ENCODE measurements at places on chromosomes 5 and 9.

GRCh38 chr9:132864691-132865090, 13.4 kb downstream of the AK8 start:
- DNase-seq, result no peak

- no peak for DNase-seq
Measured at GRCh38 chr9:14136646-14137370, 177.1 kb downstream of the NFIB start.

DNA sequence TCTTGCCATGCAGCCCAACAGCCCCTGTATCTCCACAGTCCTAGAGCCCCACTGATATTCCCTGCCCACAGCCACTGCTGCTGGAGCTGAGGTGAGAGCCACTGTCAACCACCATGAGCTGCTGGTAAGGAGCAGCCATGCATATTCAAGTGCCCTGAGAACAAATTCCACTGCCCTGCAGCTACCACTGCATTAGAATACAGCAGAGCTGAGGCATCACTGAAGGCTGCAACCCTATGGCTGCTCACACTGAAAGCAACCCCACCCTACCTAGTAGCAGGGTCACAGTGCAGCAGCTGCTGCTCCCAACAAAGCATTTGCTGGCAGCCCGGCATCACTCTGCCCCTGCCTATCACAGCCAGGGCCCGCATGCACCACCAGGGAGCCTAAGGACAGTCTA, 68.6 kb downstream of the SKIC3 start:
- DNase-seq, result no peak

DNA sequence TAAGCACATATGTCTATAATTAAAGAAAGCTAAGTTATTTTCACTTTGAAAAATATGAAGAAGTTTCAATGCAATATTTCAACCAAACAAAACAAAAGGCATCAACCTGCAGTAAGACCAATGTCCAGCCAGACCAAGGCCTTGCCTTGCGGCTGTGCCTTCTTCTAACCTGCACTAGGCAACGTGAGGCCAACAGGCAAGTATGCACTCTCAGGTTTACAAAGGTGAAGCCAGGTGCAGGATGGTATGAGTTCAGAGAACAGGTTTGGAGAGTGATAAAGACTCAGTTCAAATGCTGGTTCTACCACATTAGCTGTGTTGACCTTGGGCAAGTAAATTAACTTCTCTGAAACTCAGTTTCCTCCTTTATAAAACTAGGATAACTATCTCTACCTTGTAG, 79.3 kb downstream of the KLHL3 start:
- DNase-seq, result no peak

GRCh38 chr5:144232285-144232684, 61.6 kb downstream of the KCTD16 start:
- no peak for DNase-seq

GRCh38 chr9:68697851-68698250, 7.2 kb upstream of the PIP5K1B start:
- no peak for DNase-seq

GRCh38 chr5:143574236-143574635, 170.8 kb upstream of the NR3C1 start:
- no peak for DNase-seq

DNA sequence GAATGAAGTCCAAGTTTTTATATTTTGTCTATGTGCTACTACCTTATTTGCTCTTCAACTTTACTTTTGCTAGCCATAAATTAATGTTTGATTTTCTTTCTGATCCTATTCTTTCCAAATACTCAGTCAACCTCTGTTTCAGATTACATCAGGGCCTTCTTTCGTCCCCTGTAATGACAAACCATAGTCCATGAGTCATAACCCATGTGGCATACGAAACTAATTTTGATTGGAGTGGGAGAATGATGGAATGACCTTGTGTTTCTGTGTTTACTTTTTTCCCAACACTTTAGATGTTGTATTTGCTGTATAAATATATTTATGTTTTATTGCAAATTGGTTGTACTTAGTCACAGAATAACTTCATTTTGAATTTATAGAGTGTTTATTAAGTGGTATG, 1043.1 kb downstream of the DTWD2 start:
- DNase-seq, result no peak

GRCh38 chr9:136277746-136278145, 26.1 kb downstream of the CCDC187 start:
- no peak for DNase-seq

GRCh38 chr9:5628530-5629311, at the start of gene RIC1:
Gene RIC1 (plus strand): TSS chr9:5629107. CDS start chr9:5629310, 203 bp downstream.
- DNase-seq, result peak; percentile 97

- DNase-seq, result peak; percentile 87
Measured at GRCh38 chr9:78121488-78121887, 89.9 kb upstream of the GNAQ start.

GRCh38 chr5:13359344-13359743, 585.1 kb downstream of the DNAH5 start:
- no peak for DNase-seq

- DNase-seq, result no peak
Measured at GRCh38 chr5:33659526-33660169, 218.9 kb downstream of the TARS1 start.

DNA sequence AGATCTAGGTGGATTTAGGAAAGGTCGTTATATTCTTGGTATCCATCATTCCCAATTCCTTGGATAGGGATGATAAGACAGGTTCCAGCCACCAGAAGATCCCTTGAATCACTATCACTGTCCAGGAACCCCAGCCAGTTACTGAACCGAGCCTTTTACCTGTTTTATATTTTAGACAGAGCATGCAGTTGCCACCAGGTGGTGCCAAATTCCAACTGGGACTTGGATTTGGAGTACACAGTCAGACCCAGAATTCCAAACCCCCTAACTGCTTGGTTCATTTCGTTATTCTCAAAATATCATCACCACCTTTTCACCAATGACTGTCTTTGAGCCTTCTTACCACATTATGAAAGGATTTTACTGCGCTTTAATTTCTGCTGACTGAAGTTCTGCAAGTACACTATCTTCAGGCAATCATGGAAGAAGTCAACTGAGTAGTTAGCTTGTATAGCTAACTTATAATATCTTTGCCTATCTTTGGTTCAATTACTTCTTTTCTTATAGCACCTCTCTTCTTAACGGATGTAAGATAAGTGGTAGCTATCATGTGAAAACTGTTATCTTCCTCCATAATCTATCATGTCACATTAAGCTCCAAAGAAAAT, 191.8 kb downstream of the PRR16 start:
- peak; percentile 49 for DNase-seq

DNA sequence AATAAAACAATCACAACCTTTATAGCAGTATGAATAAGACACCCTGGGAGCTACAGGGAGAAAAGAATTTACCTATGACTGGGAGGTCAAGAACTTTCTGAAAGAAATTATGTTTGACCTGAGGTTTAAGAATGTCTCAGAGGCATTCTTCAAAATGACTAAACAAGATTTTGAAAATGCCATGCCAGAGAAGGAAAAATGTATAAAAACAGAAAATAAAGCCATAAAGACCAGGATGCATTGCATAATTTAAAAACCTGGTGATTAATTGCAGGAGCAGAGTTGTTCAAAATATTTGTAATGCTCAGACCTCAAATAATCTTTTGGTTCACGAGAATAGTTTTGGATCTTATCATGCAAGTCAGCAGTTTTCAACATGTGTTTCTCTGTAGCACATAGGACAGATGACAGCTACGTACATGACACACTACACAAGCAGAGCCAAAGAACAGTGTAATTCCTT, 954.7 kb upstream of the ARRDC3 start:
- no peak for DNase-seq

- DNase-seq, result peak; percentile 35
Measured at GRCh38 chr5:142769251-142769792, 855 bp upstream of the ARHGAP26 start.

DNA sequence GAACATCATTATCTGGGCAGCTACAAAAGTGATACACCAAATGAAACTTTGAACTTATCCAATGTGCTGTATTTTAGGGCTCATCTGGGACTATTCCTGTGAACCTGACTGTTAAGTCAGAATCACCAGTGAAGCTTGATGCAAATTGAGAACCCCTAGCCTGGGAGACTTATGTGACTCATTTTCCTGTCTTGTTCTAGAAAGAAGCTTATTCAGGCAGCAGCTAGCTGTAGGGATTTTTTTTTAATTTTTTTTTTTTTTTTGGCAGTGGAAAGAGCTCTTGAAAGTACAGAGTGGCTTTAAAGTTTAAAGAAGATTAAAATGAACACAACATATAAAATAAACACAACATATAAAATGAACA, 81.1 kb upstream of the TNFAIP8 start:
- peak; percentile 42 for DNase-seq

- DNase-seq, result no peak
Measured at GRCh38 chr9:133772581-133772980, 34.4 kb upstream of the SARDH start.

- DNase-seq, result no peak
Measured at GRCh38 chr5:145989428-145989827, 53.0 kb downstream of the SH3RF2 start.

DNA sequence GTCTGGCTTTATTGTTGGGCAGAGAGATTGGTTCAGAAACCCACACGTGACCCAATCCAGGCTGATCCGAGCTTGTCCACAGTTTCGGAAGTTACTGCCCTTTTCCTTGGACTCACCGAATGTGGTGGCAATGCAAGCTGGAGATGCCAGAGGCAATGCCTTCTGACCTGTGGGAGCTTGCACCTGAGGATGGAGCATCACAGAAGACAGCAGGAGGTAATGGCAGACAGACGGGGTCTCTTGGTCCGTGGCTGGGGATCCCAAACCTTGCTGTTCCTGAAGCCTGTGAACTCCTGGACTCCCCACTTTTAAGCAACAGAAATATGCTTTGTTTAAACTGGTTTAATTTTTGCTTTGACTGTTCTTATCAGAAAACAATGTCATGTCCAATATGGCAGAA, 265.2 kb upstream of the IRX1 start:
- no peak for DNase-seq

DNA sequence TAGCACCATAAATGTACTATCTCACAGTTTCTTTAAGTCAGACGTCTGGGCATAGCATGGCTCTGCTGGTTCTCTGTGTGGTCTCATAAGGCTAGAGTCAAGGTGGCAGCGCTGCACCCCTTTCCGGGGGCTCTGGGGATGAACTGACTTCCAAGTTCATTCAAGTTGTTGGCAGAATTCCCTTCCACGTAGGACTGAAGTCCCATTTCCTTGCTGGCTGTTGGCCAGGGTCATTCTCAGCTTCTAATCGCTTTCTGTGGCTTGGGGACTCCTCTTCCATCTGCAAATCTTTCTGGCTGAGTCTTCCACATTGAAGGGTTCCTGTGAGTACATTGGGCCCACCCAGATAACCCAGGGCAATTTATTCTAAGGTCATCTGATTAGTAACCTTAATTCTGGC, 211.0 kb downstream of the AGTPBP1 start:
- no peak for DNase-seq

- DNase-seq, result no peak
Measured at GRCh38 chr9:7117676-7118561, 360.1 kb downstream of the KDM4C start.

DNA sequence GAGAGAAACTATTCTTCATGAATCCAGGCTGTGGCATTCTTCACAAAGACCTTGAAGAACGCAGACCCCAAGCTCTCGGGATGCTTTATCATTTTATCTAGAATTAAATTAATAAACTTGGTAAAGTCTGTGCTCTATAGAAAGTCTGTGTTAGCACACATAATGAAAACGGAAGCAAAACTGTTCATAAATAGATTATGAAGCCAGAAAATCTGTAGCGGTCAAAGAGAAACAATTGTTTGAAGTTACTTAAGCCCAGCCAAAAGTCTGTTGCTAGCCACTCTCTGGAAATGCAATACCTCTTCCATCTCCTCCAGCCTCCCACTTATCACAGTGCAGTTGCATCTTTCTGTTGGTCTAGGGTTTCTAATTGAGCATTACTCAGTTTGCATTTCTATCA, 375.9 kb downstream of the KIF4B start:
- DNase-seq, result no peak

DNA sequence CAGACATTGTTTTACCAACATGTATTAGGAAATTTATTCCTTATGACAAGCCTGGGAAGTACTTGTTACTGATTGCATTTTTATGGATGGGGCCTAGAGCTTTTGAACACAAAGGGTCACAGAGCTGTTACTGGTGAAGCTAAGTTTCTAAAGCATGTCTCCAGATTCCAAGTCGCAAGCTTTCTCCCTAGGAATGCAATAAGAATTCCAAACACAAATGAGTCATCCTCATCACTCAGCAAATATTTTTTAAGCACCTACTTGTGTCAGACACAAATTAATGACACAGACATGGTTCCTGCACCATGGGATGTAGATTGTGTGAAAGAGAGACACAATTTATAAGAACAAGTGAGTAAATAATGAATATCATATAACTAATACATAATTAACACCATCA, 11.0 kb upstream of the SH3RF2 start:
- no peak for DNase-seq

GRCh38 chr5:83009408-83009807, 67.8 kb downstream of the TMEM167A start:
- no peak for DNase-seq

GRCh38 chr5:138025285-138025684, 7.6 kb downstream of the FAM13B start:
- DNase-seq, result no peak

DNA sequence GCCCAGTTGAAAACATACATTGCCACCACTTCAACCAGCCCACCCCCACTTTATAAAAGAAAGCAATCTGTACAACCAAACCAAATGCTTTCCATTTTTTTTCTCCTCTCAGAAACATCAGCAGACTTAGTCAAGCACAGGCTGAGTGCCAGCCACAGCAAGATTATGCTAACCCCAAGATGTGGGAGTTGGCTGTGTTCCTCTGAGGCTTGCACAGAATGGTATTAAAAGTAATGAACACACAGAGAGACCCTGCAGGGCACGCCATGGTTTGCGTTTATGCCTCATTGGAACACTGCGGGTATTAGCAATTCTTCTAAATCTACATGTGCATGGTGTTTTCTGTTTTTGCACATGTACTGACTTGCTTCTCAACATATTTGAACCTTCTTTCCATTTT, 419.9 kb upstream of the GRAMD2B start:
- DNase-seq, result no peak

GRCh38 chr5:132363431-132364112, 5.9 kb upstream of the SLC22A5 start:
- peak; percentile 50 for DNase-seq

- DNase-seq, result no peak
Measured at GRCh38 chr5:15646371-15646770, 146.4 kb downstream of the FBXL7 start.

DNA sequence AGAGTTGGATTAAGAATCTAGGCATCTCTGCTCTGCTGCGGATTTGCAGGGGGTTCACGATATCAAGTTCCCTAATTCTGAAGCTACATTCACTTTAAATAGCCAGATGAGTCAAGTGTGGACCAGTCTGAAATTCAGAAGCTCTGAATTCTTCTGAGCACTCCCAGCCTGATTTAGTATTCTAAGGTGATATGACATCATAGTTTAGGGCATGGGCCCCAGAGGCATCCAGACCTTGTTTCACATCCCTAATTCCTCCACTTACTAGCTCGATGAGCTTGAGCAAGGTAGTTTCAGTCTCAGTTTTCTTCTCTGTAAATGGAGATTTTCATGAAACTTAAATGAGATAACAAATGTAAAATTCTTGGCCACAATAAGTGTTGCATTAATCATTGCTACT, 65.2 kb downstream of the TMEM167A start:
- no peak for DNase-seq

GRCh38 chr9:131657456-131657855, 82.4 kb downstream of the RAPGEF1 start:
- DNase-seq, result no peak

All from hematopoietic multipotent progenitor cell treated with erythropoietin and hydrocortisone succinate and interleukin-3 and kit ligand, for 4 days (in vitro differentiated cells).